Erythroblast (primary cell): ENCODE measurements at places on chromosomes 1 and 21.

DNA sequence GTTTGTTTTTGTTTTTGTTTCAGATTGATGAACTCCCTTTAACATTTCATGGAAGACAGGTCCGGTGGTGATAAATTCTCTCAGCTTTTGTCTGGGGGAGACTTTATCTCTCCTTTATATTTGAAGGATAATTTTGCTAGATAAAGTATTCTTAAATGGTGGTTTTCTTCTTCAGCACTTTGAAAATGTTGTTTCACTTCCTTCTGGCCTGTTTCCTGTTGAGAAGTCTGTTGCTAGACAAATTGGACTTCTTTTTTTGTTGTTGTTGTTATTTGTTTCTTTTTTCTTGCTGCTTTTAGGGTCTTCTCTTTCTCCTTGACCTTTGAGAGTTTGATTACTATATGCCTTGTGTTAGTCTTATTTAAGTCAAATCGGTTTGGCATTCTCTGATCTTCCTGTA, 50.8 kb downstream of the CRP start:
- DNase-seq, result no peak

DNA sequence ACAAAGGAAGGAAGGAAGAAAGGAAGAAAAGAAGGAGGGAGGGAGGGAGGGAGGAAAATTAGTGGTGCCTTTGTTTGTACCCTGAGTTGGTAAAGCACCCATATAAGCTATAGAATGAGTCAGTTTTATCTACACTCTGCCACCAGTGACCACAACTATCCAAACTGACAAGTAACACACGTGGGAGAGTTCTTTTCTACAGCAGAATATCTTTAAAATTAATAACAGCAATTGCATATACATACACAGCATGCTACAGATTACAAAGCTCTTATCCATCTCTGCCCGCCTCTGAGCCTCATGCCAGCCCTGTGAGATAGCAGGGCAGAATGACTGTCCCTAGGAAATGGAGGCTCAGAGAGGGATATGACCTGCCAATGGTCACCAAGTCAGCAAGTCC, 20.3 kb downstream of the CDCP2 start:
- DNase-seq, result peak; percentile 43

DNA sequence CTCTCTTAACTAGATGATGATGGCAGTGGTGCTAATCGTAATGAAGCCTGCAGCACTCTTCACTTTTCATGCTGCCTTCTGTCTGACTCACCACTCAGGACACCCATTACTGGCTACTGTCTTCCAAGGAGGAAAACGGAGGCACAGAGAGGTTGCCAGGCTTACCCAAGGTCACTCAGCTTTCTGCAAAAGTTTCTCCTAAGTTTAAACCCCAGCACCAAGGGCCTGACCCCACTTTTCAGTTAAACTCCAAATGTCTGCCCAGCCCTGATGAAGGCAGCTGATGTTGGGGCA, 78.1 kb upstream of the RUNX3 start:
- DNase-seq, result no peak

DNA sequence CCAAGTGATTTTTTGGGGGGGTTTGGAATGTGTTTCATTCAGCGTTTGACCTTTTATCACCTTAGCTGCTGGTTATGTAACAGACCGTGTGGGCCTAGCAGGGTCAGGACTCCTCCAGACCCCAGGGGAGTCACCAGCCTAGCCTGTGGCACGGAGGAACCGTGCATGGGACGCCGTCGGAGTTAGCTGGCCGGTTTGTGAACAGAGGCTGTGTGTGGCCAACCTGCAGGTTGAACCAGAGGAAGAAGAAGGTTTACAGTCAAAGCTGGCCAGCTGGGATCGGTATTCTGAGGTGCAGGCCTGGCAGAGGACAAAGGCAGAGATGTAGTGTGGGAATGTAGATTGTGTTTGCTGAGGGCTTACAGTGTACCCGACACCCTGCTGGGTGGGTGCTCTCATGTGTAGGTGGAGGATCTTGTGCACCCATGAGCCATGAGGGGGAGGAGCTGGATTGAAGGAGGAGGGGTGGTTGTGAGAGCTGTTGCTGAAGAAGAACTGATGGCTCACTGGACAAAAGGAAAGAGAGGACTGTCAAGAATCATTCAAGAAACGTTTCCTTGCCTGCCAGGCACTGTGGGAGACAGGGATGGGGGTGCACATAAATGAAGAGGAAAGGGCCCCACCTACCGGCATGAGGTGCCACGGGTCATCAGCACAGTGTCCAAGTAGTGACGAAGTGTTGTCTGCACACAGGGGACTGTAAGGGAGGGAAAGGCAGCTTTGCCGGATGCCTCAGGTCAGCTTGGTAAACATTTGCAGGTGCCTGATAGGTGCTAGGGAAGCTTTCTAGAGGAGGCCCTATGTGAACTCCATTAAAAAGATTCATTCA, 40.0 kb upstream of the PWP2 start:
- DNase-seq, result no peak

- no peak for DNase-seq
These were observed 159.9 kb downstream of the TRABD2B start for GRCh38 chr1:47837056-47837830.

DNA sequence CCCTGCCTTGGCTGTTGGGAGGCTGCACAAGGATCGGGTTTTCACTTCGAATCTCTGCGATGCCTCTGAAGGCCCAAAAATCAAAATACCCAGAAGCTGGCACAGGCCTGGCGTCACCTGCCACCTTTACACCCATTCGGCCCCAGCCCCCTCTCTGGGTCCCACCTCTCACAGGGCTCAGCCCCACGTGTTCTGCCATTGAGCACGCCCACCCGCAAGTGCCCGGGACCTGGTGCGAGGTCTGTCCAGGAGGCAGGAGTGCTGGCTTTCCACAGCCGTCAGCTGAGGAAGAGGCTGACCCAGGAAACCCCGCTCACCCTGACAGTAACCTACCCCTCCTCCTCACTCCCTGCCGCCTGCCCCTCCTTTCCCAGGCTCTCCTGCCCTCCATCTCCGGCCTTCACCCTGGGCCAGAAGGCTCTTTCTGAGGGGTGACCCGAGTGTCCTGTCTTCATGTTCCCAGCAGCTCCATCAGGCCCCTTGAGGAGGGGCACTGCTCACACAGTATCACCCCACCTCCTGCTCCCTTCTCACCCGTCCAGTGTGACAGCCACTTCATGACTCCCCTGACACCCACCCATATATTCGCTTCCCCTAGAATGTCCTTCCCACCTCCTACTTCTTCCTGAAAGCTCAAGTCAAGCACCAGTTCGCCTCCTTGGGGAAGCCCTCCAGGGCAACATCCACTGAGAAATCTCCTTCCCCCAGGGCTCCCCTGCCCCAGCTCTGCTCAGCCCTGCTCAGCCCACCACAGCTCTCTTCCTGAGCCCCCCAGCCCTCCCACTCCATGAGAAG, 13.5 kb downstream of the RCC2 start:
- DNase-seq, result no peak

DNA sequence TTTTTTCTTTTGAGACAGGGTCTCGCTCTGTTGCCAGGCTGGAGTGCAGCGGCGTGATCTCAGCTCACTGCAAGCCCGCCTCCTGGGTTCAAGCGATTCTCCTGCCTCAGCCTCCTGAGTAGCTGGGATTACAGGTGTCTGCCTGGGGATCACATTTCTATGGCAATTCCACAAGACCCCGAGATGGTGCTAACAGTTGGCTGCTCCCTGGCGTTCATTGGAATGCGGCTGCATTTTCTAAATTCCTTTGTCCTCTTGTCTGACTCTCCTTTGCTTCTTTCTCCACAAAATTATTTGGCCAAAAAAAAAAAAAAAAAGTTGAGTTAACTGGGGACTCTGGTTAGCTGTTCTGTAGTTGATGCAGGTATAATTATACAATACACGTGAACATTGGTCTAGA, 176.4 kb downstream of the ETS2 start:
- no peak for DNase-seq

- DNase-seq, result no peak
These were observed 188.4 kb downstream of the RRAGC start for GRCh38 chr1:38671221-38671620.

GRCh38 chr1:204575221-204576190, 59.3 kb downstream of the MDM4 start:
- DNase-seq, result no peak

GRCh38 chr1:89259283-89259971, 13.2 kb downstream of the GBP5 start:
- no peak for DNase-seq

GRCh38 chr1:27179379-27179778, 24.5 kb upstream of the SLC9A1 start:
- DNase-seq, result no peak

- DNase-seq, result no peak
These were observed 491.6 kb upstream of the C1orf87 start for GRCh38 chr1:60564916-60565750.
